ENCODE measurements at places on chromosomes 16 and 17.

- no peak for DNase-seq
Observed at GRCh38 chr16:24853169-24853824, 7.5 kb downstream of the SLC5A11 start.

GRCh38 chr17:37123941-37124820 lies 175.4 kb downstream of the AATF start:
- no peak for DNase-seq

- DNase-seq, result no peak
Observed at GRCh38 chr17:17818088-17818526, 18.7 kb downstream of the SREBF1 start.

DNA sequence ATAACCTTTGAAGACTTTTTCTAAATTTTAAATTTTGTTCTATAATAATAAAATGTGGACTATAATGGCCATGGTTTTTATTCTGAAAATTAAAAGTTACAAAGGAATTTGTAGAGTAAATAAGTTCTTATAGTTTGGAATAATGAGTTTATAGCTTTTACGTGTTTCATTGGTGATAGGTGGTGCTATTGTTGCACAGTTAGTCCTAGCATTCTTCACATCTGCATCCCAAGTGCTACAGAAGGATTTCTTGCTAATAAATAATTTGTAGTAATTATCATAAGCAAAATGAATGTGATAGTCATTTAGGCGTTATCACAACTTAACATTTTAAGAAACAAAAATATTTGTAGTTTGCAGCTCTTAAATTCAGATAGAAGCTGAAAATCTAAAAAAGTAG lies 67.9 kb downstream of the BCAS3 start:
- DNase-seq, result no peak

DNA sequence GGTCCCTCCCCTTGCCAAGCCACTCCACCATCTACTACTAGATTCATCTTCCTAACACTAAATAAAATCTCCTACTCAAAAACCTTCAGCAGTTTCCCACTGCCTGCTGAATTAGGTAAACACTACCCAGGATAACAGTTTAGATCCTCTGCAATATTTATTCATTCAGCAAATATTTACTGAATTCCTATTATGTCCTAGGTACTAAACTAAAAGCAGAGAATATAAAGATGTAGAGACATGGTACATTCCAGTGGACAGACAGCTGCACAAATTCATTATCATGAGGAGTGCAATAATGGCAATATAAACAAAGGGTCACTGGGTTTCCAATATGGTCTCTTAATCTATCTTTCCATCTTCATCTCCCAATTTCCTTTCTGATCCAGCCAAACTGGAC lies 30.7 kb upstream of the HOXB13 start:
- no peak for DNase-seq

GRCh38 chr17:27540318-27541101 lies 84.3 kb downstream of the KSR1 start:
- no peak for DNase-seq

DNA sequence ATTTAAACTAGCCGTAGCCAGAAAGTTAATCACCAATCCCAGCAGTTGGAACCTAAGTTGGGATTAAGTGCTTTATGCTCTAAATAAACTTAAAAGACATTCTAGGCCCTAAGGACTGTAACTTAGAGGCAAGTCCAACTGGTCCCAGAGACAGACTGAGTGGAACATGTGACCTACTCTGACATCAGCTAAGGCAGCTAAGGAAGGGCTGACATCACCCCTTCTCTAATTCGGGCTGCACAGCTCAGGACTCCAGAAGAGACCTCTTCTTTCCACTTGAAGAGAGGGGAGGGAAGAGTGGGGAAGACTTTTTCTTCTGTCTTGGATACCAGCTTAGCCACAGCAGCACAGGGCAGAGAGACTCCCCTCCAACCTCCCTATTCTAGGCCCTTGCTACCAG lies 565.2 kb downstream of the CDH8 start:
- DNase-seq, result no peak

GRCh38 chr17:20032636-20033035 lies 23.5 kb downstream of the SPECC1 start:
- DNase-seq, result no peak
